ENCODE measurements at places on chromosomes 2 and 18. TPM values are rescaled to one million over a fixed set of nuclear protein-coding genes. Genes with fewer than 3 reads are reported as not detected.

MATN3 gene
- polyA plus RNA-seq: 0.54 TPM

DNA sequence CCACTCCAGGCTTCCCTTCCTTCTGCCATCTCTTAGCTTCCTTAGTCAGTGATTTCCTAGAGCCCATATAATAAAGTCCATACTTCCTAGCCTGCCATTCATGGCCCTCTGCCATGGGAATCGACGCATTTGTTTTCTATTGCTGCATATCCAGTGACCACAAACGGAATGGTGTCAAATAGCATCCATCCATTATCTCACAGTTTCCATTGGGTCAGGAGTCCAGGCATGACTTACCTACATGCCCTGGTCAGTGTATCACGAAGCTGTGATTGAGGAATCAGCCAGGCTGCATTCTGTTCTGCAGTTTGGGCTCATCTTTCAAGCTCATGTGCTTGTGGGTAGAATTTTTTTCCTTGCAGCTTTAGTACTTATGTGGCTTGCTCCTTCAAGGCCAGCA lies 209.7 kb upstream of the EPAS1 start:
- no peak for DNase-seq

SPEG gene
- polyA plus RNA-seq: 21.9 TPM

- no peak for DNase-seq
Measured at GRCh38 chr2:177730792-177731191, 338.2 kb downstream of the AGPS start.
